ENCODE measurements at places on chromosomes 1 and 21.

DNA sequence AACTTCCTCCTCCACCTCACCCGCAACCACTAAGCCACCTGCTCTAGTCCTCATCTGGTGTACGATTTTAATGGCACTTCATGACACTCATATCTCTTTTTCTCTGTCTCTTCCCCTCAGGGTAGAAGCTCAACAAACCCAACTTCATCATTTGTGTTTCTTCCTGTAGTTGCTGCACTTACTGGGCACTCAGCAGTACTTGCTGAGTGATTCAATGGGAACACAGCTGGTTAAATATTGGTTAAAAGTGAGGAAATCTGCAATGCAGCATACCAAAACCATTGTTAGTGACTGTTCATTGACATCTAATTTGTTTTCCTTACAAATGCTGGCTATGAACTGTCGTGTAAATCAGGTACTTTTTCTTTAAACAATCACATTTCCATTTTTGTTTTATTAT lies 541.1 kb upstream of the PRMT6 start:
- DNase-seq = no peak

DNA sequence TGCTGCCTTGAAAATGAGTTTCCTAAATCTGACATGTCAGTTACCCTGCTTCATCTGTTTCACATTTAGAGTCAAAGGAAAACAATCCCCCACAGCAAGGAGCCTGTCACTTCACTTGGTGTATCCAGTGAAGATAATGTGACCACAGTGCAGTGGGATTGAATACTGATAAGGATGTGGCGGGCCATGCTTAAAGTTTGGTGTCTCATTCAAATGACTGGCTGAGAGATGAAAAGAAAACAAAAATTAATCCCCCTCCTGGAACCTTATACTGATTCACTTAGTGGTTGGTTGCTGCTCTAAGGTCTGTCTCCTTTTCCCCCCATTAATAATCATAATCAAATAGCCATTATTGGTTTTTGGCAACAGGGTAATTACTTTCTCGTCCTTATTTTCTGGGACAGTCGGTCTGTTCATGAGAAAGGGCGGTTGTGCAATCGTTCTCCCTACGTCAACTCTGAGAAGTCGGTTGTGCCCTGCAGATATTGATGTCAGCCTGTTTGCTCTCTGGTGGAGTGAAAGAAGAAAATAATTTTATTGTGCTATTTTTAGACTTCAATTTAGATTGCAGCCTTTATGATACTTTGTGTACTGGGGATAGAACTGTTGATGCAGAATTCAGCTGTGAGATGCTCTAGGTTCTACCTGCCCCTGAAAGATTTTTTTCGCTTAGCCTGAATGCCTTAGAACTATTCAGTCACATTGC lies 360.2 kb downstream of the DISC1 start:
- DNase-seq = no peak

DNA sequence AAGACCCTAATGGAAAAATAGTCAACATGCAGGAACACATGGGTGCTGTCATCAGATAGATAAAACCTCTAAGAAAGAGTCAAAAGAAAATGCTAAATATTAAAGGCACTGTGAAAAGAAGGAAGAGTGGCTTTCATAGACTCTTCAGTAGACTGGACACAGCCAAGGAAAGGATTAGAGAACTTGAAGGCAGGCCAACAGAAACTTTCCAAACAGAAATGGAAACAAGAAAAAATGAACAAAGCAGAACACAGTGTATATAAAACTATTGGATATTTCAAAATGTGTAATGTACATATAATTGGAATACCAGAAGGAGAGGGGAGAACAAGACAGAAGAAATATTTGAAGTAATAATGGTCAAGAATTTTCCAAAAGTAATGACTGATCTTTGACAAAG lies 431.9 kb downstream of the MATN1 start:
- no peak for DNase-seq

GRCh38 chr1:160544647-160545046 lies 21.6 kb upstream of the SLAMF6 start:
- DNase-seq = no peak

GRCh38 chr1:106584676-106585075 lies 471.8 kb upstream of the PRMT6 start:
- no peak for DNase-seq

- DNase-seq = no peak
Measured at GRCh38 chr21:15430577-15430976, 299.2 kb upstream of the USP25 start.

- DNase-seq = no peak
Measured at GRCh38 chr1:100960098-100960497, 64.2 kb downstream of the SLC30A7 start.

DNA sequence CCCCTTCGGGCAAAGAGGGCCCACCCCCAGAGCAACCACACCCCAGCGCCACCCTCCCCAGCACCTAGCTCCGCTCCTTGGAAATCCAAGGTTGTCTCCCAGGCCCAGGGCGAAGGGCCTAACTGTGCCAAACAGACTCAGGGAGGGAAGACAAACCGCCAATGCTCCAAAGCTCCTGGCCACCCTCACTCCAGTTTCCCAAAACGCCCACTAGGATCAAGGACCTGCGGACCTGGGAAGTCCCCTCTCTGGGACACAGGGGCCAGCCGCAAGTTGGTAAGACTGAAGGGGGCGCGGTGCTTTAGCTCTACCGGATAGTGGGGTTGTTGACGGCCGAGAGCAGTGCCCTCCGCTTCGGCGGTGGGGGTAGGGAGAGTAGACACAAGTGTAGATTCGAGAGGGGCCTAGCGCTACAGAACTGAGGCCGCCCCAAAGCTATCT lies 581 bp downstream of the IRF6 start:
- no peak for DNase-seq

- no peak for DNase-seq
Measured at GRCh38 chr1:229863651-229864545, 203.1 kb upstream of the GALNT2 start.
